ENCODE measurements at places on chromosomes 2 and 18. TPM values are rescaled to one million over a fixed set of nuclear protein-coding genes. Genes with fewer than 3 reads are reported as not detected.

Gene CPS1
- total RNA-seq: 33.9 TPM

GRCh38 chr2:219300022-219300421 is 9.2 kb downstream of the PTPRN start:
- DNase-seq: no peak

Gene SPATA3
- total RNA-seq: not detected

DNA sequence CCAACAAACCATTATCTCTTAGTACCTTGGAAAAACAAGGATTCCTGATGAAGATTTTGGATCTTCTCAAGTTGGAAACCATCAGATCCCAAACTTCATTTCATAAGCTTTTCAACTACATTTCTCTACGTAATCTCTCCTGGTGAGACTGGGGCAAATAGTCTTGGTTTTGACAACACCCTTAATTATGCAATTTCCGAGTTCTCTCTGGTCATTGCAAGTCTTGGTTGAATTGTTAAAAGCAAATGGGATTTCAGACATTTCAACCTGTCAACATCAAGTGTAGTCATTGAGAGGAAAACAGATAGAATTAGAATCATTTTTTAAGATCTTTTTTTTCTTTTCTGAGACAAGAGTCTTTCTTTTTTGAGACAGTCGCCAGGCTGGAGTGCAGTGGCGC is 26.2 kb downstream of the KLF7 start:
- DNase-seq: no peak

- DNase-seq: no peak
Observed at GRCh38 chr2:174925046-174925784, 80.0 kb downstream of the CHN1 start.

DNA sequence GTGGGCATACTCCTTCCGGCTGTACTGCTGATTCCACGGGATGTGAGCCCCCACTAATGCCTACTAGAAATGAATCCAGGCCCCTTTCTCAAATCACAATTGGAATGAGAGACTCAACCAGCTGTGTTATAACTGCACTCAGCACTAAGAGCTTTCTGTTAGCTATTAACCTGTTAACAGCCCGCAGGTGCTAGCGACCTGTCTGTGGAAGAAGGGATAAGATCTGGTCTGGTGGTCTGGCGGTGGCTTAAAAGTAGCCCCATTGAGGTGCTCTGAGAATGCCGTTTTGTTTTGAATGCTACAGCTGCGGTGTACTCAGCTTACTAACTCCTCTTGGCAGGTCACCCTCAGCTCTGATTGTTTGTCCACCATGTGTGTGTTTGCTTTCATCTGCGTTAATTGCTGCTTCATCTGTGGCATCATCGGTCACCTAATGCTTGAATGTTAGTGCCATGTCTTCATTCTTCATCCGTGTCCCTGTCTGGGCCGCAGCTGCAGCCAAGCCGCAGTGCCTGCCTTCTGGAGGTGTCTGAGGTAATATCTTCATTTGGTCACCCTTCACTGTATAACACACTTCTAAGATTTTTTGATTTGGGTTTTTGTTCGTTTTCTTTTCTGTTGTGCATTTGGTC is 16.3 kb downstream of the RAB12 start:
- DNase-seq: no peak

DNA sequence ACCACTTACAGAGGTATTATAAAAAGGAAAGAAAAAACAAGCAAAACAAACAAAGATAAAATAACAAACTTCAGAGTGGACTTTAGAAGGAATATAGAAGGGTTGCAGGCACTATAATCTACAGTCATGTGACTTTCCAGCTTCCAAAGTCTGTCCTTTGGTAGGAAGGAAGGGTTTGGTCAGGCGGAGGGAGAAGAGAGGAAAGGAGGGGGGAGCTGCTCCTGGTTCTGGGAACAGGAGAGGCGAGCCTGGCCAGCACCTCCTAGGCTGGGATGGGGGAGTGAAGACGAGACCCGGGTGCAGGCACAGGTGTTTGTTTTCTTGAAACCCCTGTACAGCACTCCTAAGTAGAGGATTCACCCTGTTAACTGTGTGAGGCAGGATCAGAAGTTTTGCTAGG is 53.8 kb upstream of the GATA6 start:
- DNase-seq: no peak

DNA sequence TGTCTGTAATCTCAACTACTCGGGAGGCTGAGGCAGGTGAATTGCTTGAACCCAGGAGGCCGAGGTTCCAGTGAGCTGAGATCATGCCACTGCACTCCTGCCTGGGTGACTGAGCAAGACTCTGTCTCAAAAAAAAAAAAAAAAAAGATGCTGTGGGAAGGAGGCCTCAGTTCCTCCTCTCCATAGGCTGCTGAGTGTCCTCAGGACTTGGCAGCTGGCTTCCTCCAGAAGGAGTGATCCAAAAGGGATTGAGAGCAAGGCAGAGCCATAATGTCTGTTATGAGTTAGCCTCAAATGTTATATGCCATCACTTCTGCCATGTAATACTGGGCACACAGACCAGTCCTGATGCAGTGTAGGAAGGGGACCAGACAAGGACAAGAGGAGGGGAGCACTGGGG is 6.6 kb upstream of the NPC1 start:
- DNase-seq: no peak

DNA sequence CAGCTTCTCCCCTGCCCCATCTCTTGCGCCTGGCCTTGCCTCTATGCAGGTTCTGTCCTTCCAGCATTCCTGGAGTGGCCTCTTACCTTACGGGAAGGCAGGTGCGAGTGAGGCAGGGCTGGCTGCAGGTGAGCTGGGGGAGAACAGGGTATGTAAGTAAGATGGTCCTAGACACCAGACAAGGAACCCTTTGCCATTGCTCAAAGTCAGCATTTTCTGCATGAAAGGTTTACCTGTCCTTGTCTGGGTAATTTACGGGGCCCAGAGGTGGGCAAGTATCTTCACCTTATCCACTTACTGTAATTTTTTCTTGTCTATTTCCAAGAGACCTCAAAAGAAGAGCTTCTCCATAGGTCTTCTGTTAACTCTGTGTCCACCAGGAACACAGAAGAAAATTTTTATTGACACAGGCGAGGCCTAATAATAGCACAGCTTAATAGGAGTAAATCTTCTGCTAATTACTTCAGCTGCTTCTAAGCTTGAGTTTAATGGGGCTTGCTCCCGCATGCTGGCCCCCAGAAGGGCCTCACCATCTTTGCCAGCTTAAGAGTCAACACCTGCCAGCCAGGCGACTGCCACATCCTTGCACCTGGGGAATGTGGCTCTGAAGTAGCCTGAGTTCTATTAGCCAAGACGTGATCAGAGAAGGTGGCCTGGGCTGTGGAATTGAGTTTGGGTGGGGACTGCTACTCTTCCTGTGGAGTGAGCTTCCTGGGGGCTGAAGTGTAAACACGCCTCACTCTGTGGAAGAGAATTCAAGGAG is 27.1 kb downstream of the PCARE start:
- no peak for DNase-seq

GRCh38 chr2:187422282-187422681 is 25.8 kb downstream of the CALCRL start:
- DNase-seq: no peak

- peak; percentile 35 for DNase-seq
Observed at GRCh38 chr2:219739066-219739465, 111.6 kb downstream of the SLC4A3 start.

GRCh38 chr2:124886216-124886615 is 861.1 kb downstream of the CNTNAP5 start:
- DNase-seq: no peak
